ENCODE measurements at places on chromosomes 1 and 21. TPM values are rescaled to one million over a fixed set of nuclear protein-coding genes. Genes with fewer than 3 reads are reported as not detected.

DNA sequence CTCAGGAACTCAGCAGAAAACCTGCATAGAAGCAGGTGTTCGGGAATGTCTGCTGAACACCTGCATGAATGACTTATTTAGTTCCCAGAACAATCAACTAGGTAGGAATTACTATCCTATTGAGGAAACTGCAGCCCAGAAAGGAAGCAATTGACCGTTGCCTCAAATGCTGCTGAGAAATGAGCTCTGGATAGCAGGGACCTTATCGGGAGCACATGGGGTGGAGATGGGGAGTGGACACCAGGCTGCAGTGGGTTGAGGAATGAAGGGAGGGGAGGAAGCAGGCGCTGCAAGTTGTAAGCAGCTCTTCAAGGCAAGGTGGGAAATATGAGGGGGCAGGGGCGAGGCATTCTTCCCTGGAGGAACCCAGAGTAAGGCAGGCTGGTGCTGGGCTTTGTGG lies 10.8 kb upstream of the CDCP2 start:
- DNase-seq: no peak

The ANKRD13C gene
- 22.0 TPM for total RNA-seq

- DNase-seq: peak; percentile 96
These were observed 14.1 kb downstream of the DPYD start for GRCh38 chr1:97906567-97907241.

The GSTM1 gene
- not detected for total RNA-seq

- no peak for DNase-seq
These were observed 56.0 kb downstream of the CD46 start for GRCh38 chr1:207807690-207808321.

- DNase-seq: no peak
These were observed 430.4 kb upstream of the CHRM3 start for GRCh38 chr1:238955934-238956333.

DNA sequence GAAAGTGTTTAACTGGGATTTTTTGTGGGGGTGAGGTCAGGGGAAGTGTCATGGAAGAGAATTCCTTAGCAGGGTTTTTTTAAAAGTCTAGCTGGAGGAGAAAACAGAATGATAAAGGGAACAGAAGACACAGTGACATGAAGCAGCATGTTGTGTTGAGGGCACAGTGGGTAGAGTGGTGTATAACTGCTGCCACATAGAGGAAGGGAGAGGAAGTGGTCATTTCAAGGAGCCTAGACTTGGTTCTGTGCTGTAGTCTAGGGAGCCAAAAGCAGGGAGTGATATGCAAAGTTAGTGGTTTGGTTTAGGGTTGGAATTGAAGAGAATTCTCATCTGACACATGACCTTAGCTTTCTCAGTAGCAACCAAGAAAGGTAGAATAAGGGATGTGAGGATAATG lies 10.2 kb downstream of the EEIG2 start:
- no peak for DNase-seq

The PLA2G2F gene
- total RNA-seq: not detected

GRCh38 chr1:34277150-34277549 lies 100.4 kb downstream of the C1orf94 start:
- DNase-seq: no peak

GRCh38 chr1:182259229-182259872 lies 132.2 kb downstream of the GLUL start:
- DNase-seq: peak; percentile 47

DNA sequence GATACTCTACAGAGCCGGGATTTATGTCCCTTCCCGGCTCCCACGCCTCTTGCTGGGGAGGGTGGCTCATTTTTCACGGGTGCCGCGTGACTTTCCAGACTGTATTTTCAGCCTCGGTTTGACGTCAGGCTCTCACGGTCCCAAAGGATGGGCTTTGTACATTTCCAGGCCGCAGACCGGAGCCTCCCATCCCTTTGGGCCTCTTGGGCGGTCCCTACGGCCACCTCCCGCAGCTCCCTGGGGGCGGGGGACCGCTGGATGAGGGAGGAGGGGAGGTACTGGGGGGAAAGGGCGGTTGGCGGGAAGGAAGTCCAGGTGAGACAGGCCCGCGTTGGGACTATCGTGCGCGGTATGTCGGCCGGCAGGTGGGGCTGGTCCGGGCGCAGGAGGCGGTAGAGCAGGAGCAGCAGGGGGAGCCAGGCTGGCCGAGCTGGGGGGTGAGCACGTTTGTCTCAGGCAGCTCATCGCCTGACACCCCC lies 17.9 kb downstream of the UBL4B start:
- no peak for DNase-seq

DNA sequence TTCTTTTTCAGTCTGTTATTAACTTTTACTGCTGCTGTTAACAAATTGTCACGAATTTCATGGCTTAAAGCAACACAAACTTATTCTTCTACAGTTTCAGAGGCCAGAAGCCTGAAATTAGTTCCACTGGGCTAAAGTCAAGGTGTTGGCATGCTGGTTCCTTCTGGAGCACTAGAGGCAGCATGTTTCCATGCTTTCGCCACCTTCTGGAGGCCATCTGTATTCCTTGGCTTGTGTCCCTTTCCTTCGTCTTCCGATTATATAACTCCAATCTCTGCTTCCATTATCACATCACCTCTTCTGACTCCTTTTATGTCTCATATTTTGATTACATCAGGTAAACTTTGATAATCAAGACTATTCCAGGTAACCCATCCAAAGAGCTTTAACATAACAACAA lies 1742.1 kb downstream of the BRINP3 start:
- DNase-seq: no peak

- DNase-seq: no peak
These were observed 73.3 kb upstream of the PGD start for GRCh38 chr1:10325521-10325920.

- DNase-seq: no peak
These were observed 27.3 kb upstream of the BCAR3 start for GRCh38 chr1:93708734-93709481.

- DNase-seq: no peak
These were observed 454.8 kb upstream of the ADAMTS5 start for GRCh38 chr21:27421654-27422053.

DNA sequence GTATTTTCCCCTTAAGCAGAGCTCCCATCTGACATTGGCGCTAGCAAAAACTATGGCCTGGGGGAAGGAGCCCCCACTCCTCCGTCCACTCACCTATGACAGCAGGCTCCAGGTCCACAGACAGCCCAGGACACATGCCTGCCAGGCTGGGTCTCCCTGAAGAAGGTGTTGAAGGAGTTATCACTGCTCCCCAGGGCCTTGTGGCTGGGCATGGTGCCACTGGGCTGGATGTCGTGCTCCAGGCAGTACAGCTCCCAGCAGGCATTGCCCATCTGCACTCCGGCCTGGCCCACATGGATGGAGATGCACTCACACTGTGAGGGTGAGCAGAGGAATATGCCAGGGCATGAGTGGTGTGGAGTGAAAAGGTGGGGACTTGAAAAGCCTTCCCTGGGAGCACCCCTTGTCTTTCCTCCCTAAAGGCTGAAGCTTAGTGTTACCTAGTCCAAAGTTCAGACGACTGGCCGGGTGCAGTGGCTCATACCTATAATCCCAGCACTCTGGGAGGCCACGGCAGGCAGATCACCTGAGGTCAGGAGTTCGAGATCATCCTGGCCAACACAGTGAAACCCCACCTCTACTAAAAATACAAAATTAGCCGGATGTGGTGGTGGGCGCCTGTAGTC lies 30.0 kb downstream of the RABIF start:
- no peak for DNase-seq

DNA sequence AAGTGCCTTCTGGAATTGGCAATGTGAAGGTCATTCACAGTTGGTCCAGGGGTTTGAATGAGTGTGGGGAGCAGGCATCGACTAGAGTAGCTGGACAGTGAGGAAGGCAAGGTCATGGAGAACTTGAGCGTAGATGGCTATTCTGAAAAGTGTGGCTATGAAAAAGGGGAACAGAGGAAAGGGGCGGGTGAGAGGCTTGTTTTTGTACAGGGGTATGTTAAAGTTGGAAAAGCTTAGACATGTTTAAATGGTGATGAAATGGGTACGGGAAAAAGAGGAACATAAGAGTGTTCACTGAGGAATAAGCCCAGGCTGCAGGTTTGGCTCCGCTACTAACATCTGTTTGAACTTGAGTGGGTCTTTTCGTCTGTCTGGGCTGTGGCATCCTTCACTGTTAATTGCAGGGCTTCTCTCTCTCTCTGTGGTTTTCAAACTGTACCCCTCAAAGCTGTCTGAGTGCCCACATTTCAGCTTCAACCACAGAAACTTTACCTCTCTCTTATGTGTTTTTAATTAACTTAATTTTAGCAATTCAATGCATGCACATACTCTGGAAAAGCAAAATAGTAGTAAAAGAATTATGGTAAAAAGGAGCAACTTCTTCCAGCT lies 70.8 kb upstream of the COA6 start:
- DNase-seq: no peak

The TSPAN2 gene
- total RNA-seq: 32.8 TPM

DNA sequence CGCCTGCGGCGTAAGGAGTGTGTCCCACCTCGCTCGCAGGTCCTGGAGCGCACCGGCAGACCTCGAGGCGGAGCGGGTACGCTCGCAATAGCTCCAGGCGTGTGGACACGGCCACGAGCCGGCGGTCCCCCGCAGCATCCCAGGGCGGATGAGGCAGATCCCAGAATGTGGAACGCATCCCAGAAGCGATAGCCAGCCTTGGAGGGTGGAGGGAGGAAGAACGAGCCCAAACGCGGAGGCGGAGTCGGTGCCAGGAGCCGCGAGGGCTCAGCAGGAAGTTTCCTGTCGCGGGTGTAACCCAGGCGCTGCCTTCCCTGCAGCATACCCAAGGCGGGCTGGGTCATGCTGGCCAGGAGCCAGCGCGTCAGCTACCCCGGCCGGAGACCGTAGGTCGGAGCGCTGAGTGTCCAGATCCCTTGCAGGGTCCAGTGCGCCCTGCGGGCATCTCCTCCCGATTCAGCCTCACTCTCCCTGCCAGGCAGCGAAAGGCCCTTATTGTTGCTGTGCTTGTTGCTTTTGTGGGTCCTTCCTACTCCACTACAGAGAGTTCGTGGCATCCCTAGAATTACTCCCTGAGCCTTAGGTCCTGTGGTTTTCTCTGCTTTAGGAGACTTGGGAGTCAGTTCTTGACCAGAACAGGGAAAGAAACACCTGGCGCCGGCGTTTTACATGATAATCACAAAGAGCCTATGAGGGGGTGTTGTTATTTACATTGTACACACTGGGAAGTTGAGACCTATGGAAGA lies 27.7 kb downstream of the STYXL2 start:
- DNase-seq: peak; percentile 28

The ZSWIM5 gene
- 1.1 TPM for total RNA-seq

DNA sequence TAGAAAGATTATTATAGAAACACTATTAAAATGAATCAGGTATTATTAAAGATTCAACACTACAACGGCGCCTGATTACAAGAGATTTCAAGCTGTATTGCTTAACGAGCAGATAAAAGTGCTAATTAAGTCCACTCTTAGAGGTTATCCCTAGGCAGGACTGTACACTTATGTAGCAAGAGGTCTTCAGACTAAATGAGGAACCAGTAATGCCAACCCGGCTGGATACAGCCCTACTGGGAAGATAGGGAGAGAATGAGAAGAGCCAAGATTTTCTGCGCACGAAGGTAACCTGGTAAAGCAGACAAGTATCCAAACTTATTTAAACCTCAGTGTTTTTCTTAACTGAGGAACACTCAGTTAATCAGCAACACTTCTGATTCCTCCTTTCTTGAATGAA lies 115.7 kb upstream of the HIVEP3 start:
- DNase-seq: no peak

The NBPF4 gene
- total RNA-seq: not detected

- no peak for DNase-seq
These were observed 228.8 kb downstream of the ST6GALNAC3 start for GRCh38 chr1:76303340-76303717.

DNA sequence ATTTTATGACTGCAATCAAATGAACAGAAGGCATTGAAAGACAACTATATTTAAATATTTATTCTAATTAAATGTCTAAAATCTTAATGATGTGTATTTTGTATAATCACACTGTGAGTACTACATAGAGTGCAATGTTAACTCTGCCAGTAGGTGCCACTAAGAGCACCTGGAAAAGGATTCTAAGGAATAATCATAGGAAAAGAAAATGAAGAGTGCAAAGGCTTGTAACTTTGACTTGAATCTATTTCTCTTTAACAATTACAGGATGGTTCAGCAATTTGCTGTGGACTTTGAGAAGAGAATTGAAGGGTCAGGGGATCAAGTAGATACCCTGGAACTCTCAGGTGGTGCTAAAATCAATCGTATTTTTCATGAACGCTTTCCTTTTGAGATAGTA lies 200.4 kb downstream of the DNM3 start:
- DNase-seq: peak; percentile 29

GRCh38 chr1:7693662-7694061 lies 77.4 kb upstream of the VAMP3 start:
- no peak for DNase-seq

GRCh38 chr1:93659822-93660503 lies 21.7 kb downstream of the BCAR3 start:
- no peak for DNase-seq

GRCh38 chr21:38780879-38781278 lies 24.9 kb upstream of the ETS2 start:
- no peak for DNase-seq

GRCh38 chr21:38626306-38626705 lies 128.0 kb upstream of the ERG start:
- DNase-seq: no peak

DNA sequence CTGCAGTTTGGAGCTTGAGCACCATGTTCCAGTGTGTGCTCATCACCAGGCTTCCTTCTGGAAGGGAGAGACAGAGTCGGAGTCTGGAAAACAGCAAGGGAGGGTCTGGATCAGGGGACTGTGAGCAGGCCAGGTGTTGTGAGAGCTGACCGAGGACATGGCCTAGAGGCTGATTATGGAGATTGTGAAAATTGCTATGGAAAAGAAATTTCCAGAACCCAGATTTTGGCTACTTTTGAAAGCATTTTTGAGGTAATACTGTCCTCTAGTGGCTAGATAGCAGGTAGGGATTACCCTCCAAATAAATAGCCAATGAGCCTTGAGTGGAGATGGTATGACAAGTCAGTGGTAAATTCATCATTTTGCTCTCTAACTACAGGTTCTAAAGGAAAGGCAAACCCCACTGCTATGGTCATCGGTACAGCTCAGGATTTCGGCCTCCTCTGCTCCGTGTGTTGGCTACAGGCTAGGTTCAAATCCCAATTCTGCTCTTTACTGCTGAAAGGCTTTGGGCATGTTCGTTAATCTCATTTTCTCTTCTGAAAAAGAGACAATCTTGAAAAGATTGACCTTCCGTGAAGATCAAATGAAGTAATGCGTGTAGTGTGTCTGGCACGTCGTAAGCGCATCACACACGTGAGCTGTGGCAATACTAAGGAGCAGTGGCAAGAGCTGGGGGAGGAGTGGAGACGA lies 1.0 kb upstream of the HAO2 start:
- DNase-seq: peak; percentile 23

The CLCA1 gene
- total RNA-seq: not detected

The PROK1 gene
- total RNA-seq: not detected
